Prostate gland (tissue), 2 donors: ENCODE measurements at places on chromosomes 2 and 18.

DNA sequence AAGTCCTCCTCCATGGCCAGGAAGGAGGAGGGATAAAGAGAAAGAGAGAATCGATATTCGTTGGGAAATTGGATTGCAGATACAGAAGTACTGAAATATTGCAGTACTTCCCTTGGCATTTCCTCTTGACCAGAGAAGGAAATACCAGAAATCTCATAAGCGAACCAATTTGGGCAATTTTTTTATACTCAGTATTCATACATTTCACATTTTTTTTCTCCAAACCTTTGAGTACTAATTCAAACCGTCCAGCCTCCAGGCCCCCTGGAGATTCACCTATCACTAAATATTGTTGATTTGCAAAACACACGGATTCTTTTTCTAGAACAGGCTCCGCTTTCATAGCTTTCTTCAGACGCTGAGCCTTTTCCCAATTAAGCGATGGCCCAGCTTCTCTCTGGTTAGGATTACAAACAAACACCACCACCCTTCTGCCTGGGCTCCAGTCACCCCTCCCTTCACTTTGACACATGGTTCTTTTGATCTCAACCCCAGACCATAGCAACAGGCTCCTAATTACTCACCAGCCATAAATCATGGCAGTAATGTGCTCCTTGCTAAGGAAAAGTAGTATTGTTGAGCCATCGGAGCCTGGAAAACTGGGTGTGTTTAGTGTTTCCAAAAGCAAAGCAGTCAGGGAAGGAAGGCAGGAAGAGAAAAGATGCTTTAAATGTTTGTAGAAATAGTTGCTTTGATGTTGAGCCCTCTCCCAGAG, 138.4 kb upstream of the CCDC68 start:
- DNase-seq: no peak

GRCh38 chr2:152433289-152433688, 98.3 kb downstream of the FMNL2 start:
- DNase-seq: no peak

- no peak for DNase-seq
These were observed 498.5 kb downstream of the EIPR1 start for GRCh38 chr2:2879071-2879470.

DNA sequence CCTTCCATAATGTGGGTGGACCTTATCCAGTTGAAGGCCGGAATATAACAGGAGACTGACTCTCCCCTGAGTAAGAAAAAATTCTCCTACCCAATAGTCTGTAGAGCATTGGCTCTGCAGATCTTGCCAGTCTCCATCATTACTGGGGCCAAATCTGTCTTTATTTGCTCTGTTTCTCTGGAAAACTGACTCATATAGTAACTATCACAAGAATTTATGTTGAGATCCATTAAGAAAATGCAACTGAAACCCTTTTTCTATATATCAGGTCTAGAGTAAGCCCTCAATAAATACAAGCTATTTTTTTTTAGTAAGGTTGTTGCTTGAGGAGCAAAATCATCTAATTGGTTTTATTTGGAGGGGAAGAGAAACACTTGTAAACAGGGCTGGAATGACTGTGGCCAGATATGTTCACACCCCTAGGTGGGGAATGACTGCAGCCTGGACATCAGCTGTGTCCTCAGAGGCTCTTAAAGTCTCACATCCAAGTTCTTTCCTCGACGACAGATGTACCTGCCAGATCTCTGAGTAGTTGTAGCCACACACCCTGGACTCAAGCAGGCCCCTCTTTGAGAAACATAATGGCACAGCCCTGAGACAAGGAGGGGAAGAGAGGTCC, 339.7 kb downstream of the TNS1 start:
- DNase-seq: no peak

GRCh38 chr2:13093416-13093991, 376.8 kb downstream of the TRIB2 start:
- no peak for DNase-seq

- no peak for DNase-seq
These were observed 129.5 kb upstream of the ID2 start for GRCh38 chr2:8552293-8552801.

DNA sequence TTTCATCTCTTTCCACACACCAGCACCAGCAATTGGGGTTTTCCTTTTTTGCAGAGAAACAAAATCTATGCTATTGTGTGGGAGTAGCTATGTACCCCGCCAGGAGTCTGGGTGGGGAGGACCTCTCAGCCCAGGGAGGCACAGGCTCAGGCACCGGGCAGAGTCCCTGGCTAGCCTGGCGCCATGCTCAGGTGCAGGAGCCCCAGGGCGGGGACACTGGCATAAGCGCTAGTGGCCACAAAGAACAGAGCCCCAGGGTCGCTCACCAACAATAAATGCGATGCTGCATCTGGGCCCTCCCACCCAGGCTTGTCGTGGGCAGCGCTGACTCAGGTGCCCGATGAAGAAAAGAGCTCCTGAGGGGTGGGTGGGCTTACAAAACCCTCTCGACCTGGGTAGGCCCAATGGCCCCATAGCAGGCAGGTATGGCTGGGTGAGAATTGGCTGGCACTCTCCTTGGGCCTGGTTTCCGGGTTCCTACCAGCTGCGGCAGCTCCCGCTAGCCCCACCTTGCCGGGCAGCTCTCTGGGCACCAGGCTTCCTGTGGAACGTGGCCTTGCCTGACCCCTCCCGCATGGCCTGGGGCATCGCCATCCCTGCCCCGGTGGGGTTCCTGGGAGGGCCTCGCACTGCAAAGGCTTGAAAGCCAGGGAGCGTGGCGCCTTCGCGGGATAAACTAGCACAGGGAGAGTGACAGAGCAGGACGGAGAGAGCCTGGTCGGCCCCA, 31.8 kb upstream of the COL6A3 start:
- no peak for DNase-seq

DNA sequence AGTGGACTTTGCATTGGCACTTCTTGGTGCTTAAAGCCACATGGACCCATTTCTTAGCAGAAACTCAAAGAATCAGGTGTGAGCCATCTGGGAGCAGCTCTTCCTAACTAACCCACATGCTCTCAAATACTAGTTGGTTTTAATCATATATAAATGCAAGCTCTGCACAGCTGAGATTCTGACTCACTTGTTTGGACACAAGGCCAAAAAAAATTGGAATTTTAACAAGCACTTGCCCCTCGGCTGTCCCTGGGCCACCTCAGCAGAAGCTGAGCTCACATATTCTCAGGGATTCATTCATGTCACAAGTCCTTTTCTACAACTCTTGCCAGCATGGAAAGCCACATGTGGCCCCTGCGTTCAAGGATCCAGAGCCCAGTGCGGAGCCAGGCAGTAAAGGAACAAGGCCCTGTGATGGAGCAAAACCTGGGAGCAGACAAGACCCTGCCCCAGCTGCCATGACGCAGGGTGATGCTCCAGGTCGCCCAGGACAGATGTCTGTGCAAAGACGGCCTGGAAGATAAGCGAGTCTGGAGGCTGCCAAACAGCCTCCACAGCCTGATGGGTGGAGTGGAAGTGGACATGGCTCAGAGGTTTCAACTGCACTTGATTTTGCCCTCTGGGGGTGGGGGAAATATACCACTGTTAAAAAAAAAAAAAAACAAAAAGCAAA, 266.5 kb downstream of the EIPR1 start:
- DNase-seq: no peak
